ENCODE measurements at places on chromosomes 3 and 15.
A peak's percentile ranks its signal among the peaks of the same experiment; 100 is the strongest.

GRCh38 chr15:40785814-40786213 lies 16.0 kb downstream of the C15orf62 start:
- DNase-seq: no peak

DNA sequence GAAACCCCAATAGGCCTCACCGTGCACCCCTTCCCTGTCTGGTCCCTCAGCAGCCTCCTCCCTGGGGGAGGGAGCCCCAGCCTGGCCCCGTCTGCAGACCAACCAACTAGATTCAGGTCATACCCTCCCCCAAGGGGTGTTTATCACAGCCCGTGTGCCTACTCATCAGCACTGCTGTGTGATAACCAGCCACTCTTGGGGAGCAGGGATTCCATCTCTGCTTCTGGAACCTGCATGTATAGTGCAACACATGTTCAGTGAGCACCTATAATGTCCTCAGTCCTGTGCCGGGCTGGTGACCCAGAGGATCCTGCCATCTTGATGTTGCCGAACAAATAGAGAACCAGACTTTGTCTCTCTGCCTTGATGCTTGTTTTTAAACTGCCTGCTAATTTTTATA lies 6.6 kb upstream of the SLCO2A1 start:
- DNase-seq: no peak

GRCh38 chr3:103950676-103951075 lies 1416.0 kb upstream of the ALCAM start:
- DNase-seq: no peak

- peak; percentile 9 for DNase-seq
Observed at GRCh38 chr3:54146506-54147239, 24.3 kb downstream of the CACNA2D3 start.

DNA sequence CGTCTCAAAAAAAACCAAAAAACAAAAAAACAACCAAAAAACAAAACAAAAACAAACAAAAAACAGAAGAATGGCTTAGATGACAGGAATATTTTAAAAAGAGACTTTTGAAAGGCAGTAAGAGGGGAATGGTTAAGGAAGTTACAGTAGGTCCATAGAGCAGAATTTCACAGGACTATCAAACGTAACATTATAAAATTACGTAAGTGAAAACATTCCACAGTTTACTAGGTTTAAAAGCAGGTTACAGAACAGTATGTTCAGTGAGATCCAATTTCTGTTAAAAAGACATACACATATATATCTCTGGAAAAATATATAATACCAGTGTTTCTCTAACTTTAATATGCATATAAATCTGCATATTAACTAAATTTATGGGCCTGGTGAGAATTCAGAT lies 50.2 kb upstream of the MUC13 start:
- no peak for DNase-seq

GRCh38 chr3:181316482-181316881 lies 326.9 kb upstream of the DNAJC19 start:
- peak; percentile 14 for DNase-seq

GRCh38 chr3:67650084-67650483 lies 4.3 kb downstream of the SUCLG2 start:
- no peak for DNase-seq

DNA sequence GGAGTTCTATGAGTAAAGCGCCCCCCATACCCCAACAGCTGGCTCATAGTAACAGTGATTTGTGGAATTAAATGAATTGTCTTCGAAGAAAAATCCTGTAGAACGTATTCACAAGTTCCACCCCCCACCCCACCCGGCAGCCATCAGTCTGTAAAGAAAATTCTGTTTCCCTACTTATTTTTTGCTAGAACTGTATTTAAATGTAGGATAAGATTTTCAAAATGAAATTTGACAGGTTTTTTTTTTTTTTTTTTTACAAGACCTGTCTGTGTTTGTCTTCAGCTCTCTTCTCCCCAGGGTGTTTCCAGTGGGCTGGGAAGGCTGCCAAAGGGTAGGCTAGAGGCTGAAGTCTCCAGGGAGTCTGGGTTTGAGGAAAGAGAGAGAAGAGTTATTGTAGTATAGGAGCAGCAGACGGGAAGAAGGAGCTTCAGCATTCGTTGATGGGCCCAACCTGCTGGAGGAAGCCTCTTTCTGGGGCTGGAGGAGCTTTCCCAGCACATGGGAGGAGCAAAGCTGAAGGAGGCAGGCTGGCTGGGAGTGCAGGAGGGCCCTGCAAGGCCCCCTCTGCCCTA lies 130.6 kb upstream of the SEMA6D start:
- peak; percentile 65 for DNase-seq

DNA sequence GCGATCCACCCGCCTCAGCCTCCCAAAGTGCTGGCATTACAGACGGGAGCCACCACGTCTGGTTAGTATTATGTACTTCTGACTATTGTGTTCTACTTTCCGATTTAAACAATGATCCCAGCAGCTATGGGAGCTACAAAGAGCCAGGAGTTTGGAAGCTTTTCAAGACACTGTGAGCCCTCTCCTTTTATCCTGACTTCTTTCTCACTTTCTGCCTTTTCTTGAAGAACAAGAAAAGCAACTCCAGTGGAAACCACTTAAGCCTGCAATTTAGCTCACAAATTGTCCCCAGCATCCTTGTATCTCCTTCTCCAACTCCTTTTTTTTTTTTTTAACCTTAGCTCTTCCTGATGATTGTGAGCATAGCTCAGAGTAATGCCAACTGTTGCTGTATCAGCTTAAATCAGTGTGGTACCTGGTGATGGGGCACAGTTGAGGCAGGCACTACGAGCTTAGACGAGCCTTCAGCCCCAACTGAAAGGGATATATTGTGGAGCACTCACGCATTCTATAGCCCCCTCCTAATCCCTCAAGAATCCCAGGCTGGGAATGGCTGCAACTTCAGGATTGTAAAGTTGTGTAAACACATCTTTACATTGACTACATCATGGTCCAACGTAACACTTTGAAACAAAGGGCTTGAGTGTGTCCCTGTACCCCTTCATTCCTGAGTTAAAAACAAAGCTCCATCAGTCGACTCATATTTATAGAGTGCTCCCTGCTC lies 677.0 kb downstream of the FHIT start:
- DNase-seq: no peak

DNA sequence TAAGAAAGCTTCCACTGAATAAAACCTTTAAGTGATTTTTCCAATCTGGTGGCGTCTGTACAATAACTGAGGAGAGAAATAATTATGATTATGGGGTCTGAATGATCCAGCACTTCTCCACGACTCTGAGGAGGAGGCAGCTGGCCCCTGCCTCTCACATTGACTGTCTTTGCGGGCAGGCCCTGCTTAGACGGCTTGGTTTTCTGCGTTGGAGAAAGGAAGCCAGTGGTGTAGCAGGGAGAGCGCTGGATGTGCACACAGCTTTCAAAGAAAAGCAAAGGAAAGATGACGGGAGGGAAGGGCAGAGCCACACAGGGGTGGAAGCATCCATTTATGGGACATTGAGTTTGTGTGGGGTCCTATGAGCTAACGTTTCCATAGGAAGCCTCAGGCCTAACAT lies 62.5 kb downstream of the MGLL start:
- DNase-seq: no peak

DNA sequence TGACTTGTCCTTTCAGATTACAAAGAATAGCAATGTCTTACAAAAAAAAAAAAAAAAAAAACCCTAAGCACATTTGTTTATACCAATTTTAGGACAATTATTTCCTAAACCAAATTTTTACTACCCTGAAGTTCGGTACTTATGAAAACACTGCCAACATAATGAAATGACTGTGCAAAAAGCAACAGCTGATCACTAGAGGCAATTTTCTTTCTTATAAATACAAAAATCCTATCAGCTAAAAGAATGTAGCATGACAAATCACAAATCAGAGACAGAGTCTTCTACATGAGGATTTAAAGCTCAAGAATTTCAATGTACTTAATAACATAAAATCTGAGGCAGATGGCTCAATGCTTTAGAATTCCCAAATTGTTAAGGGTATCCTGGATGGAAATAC lies 191.8 kb downstream of the MAGI1 start:
- no peak for DNase-seq

DNA sequence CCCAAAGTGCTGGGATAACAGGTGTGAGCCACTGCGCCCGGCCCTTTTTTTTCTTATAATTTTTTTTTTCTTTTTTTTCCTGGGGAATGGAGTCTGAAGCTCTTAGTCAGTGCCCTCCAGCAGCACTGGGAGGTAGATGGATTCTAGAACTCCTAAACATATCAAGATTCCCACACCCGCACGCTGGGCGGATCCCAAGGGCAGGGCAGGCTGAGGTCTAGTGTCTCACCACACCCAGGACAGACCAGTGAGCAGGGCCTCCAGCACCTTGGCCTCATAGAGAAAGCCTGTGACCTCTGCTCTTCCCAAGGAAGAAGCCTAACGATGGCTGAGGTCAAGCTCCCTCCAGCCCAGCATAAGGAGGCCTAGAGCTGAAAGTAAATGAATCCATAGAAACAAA lies 153.7 kb upstream of the MEF2A start:
- no peak for DNase-seq

DNA sequence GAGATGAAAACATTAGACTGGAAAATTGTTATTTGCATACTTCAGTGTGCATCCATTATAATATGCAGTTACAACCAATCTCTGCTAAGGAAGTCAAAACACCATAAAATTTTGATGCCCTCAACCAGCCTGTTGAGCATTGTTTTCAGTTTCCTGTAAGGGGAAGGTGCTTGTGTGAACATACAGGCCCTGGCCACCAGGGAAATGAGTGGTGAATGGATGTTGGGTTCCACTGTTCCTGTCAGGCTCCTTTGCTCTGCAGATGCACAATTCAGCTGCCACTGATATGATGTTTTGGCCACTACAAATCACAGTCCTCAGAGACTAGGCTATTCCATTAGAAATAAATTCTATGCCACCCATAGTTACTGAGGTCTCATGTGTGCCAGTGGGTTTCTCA lies 184.6 kb downstream of the SYNPR start:
- DNase-seq: no peak

DNA sequence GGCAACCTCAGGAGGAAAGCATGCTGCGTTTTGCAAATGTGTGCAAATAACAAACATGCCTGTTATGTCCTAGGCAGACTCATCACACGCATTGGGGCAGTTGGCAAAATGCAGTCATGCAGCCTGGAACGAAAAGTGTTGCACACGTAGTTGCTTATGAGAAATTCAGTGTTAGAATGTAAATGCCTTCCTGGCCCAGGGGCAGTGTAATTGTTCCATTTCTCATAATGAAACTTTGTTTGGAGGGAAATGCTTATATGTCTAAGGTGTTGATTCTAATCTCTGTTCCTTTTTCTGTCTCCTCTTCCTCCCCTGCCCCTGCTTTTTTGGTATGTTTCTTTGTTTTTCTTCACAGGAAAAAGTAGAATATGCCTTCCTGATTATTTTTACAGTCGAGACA lies 156.0 kb downstream of the CACNA1D start:
- DNase-seq: no peak

- no peak for DNase-seq
Observed at GRCh38 chr3:102478160-102478559, 43.3 kb downstream of the ZPLD1 start.

GRCh38 chr3:36063992-36064391 lies 316.3 kb upstream of the STAC start:
- no peak for DNase-seq

- DNase-seq: peak; percentile 84
Observed at GRCh38 chr3:45507820-45508317, 86.7 kb upstream of the LIMD1 start.

DNA sequence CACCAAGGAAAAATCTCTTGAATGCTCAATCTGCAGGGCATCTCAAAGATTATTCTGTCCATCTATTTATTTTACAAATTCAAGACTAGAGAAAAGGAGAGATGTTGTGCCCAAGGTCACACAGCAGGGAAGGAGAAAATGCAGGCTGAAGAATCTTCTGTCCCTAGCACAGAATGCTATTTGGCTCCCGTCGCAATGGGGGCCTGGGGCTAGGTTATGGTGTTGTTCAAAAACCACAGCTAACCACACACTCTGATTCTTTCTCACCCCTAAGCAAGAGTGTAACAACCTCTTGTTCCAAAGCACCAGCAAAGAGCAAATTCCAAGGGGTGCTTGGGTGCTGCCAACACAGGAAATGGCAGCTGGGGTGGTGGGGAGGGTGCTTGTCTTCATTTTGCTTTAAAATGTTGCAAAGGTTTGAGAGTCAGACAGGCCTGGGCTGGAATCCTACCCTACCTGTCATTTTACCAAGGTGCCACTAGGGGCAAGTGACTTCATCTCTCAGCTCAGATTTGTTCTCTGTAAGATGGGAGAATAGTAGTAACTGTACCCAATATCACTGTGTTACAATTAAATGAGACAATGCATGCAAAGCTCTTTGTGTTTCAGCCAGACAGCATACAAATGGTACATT lies 112.5 kb downstream of the ADAMTS9 start:
- no peak for DNase-seq

DNA sequence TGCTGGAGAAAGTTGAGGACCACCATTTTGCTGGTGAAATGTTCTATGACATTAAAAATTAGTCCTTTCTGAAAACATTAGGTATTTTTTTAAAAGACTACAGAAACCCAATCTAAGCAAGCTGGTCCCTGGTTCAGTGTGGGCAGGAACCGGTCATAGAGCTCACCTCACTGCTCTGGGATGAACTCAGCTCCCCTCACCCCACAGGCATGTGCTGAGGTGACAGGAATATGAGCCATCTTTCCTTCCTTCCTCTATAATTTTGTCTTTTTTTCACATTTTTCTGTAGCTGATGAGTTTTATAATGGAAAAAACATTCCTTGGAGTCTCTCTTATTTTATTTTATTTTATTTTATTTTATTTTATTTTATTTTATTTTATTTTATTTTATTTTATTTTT lies 8.2 kb upstream of the LRRC15 start:
- DNase-seq: no peak

DNA sequence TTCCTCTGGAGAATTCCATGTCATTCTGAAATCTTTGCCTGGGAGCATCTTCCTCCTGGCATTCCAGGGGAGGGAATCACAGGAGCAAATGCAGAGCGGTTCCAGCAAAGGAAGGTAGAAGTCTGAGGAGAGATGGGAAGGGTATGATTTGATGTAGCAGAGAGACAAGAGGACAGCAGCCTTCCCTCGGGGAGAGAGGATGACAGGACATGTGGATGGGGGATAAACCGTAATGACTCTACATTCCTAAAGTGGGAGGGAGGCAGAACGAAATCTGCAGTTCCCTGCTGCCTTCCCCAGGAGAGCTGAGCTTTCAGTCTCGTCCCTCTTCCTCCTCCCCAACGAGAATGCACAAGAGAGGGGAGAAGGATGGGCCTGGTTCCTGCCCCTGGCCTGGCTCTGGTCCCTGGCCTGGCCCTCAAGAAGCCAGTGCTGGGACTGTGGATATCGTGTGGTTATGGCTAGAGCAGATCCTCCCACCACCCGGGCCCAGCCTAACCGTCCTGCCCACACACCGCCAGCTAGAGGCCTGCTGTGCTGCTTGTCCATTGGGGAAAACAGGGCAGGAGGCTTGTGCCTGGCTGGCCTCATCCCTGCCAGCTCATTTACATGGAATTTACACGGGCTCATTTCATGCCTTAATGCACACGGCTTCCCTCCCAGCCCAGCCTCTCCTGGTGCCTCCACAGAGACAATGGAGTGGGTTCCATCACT lies 26.6 kb downstream of the SEMA7A start:
- peak; percentile 93 for DNase-seq
